Activated gamma-delta T cell (primary cell): ENCODE measurements at places on chromosomes 13 and 19.

DNA sequence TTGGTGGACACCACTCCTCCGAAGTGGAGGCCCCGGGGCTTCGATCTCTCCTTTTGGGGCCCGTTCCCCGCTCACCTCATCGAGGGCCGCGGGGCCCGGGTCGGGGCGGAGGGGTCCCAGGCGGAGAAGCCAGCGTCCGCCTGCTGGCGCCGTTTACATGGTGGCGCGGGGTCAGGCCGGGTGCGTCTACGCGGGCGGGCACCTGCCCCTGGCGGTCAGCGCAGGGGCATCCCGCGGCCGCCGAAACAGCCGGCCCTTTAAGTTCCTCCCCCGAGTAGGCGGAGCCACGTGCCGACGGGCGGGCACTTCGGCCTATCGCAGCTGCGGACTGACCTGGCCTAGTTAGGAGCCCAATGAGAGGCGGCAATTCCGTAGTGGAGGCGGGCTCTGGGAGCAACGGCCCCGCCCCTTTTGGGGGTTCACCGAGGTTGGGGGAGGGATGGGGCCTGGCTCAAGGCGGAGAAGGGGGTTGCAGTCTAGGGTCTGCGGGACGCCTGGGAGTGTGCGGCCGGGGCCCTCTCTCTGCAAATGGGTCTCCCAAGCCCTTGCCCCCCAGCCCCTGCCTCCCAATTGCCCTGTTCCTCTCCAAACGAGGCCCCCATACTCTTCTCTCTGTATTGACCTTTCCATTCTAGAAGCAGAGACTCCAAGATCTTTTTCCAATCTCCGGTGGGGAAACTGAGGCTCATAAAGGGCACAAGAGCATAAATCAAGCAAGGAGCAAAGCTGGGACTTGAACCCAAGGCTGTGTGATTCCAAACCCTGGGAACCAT, at the start of gene ABHD8:
ABHD8 (minus strand) TSS at position 259 of the 773 bp plus-strand sequence. CDS start 1,809 bp downstream, outside the sequence.
- peak; percentile 81 for DNase-seq

DNA sequence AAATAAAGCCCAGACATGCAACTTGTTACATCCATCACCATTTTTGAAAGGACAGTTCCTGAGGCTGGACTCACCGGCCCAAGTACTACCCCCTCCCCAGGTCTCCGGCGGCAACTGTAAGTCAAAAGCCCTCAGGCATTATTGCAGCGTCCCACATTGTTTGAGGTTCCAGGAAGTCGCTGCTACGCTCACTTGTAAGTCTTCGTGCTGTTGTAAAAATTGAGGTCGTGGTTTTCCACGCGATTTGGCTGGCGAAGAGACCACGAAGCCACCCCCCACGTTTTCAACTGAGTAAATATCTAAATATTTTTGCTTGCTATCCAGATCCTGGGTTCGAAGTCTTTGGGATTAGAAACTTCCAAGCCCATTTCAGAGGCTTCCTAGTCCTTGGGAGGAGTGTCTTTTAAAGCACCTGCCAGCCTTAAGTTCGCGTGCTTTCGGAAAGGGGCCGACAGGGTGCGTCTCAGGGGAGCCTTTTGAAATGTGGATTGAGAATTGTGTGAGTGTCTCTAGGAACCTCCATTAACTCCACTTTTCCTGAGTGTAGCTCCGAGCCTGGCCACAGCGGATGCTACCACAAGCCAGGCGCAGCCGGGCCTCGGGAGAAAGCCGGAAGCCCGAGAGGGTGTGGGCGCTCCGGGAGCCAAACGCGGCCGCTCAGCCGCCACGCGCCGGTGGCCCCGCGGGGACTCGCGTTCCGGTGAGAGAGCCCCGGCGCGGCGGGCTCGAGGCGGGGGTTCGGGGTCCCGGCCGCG, 434 bp upstream of the FNDC3A start:
- DNase-seq: no peak

DNA sequence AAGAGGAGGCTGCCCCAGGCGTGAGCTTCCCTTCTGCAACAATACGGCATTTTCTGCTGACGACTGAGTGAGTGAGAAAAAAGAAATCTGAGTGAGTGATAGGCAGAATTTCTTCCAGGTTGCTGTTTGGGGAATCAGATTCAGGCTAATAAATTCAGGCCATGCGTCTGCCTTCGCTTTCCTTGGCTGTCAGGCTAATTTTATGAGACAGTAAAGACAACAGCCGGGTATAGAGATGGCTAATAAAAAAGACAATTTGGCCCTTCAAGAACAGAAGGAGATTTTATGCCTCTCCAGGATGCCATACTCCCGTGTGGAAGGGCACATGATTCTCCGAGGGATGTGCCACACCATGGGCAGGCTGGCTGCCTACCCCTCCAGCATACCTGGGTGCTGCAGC, 145.9 kb upstream of the UBL3 start:
- DNase-seq: no peak

- no peak for DNase-seq
Measured at GRCh38 chr19:38486731-38487336, 53.3 kb downstream of the RYR1 start.

DNA sequence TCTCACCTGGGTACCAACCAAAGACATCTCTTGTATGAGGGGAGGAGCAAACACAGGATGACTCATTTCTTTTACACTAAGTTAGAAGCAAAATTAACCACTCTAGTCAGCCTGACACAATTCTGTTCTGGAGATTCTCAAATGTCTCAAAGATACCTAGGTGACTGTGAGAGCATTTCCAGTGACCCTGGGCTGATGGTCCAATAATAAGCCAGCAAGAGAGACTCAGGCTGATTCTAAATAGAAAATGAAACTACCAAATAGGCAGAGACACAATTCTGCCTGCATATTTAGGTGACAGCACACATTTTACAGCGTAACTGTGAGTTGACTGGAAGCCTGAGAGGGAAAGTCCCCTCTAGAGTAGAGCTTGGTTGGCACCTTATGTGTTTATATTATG, 16.3 kb downstream of the ZNF91 start:
- no peak for DNase-seq

DNA sequence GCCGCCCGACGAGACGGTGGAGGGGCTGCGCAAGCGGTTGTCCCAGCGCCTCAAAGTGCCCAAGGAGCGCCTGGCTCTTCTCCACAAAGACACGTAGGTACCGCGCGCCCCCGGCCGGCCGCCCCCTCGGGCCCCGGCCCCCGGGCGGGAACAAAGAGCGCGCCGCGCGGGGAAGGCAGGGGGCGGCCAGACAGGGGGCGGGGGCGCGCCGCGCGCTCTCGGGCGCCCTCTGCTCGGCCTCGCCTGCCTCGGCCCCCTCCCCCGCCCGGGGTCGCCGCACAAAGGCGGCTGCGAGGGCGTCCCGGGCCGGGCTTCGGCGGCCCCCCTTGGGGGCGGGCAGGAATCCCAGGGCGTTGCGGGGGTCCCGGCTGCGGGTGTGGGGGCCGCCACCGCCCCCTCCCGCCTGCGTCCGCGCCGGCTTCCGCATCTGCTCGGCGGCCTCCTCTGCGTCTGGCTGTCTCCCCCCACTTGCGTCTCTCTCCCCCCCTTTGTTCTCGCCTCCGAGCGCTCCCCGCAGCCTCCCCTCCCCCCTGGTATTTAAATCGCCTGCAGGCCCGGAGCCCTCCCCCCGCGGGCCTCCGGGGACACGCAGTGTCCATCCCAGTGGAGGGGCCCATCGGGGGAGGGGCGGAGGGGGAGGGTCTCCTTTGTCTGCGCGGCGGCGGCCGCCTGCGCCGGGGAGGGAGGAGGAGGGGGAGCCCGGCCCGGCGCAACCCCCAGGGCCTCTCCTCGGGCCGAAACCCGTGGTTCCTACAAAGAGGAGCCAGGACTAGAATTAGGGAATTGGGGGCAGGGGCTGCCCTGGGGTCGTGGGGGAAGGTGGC, 2.3 kb downstream of the MIDN start:
- peak; percentile 58 for DNase-seq

- no peak for DNase-seq
Measured at GRCh38 chr13:29543230-29544215, 52.0 kb downstream of the SLC7A1 start.

- DNase-seq: no peak
Measured at GRCh38 chr13:67372868-67373464, 142.8 kb upstream of the PCDH9 start.

- DNase-seq: no peak
Measured at GRCh38 chr19:13887517-13887916, 10.6 kb downstream of the NANOS3 start.

GRCh38 chr19:11612816-11613511, 15.7 kb downstream of the ZNF627 start:
- no peak for DNase-seq

DNA sequence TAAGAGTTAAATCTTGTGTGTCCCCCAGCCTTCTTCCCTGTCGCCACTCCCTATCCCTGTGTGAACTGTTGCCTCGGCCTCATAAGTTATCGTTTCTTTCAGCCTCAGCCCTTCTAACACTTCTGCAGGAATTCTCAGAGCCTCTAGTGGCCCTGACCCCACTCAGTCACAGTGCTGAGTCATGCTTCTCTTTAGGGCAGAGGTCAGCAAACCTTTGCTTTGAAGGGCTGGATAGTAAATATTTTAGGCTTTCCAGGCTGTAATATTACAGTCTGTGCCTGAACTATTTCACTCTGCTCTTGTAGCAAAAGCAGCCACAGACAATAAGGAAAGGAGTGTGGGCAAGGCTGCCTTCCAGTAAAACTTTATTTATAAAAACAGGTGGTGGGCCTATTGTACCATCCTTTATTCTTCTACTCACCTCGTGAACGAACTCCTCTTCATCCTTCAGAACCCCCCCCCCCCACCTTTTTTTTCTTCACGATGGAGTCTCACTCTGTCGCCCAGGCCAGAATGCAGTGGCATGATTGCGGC, 22.1 kb downstream of the MYO9B start:
- DNase-seq: no peak

DNA sequence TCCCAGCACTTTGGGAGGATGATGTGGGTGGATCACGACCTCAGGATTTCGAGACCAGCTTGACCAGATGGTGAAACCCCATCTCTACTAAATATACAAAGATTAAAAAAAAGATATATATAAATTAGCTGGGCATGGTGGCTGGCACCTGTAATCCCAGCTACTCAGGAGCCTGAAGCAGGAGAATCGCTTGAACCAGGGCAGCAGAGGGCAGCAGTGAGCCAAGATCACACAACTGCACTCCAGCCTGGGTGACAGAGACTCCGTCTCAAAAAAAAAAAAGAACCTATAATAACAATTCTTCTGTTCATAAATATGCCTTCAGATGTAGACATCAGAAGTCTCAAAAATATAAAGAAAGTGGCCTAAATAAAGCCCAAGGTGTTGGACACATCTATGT, 7.6 kb downstream of the ZNF737 start:
- DNase-seq: no peak

- no peak for DNase-seq
Measured at GRCh38 chr13:99636728-99637353, 135.6 kb downstream of the TM9SF2 start.

DNA sequence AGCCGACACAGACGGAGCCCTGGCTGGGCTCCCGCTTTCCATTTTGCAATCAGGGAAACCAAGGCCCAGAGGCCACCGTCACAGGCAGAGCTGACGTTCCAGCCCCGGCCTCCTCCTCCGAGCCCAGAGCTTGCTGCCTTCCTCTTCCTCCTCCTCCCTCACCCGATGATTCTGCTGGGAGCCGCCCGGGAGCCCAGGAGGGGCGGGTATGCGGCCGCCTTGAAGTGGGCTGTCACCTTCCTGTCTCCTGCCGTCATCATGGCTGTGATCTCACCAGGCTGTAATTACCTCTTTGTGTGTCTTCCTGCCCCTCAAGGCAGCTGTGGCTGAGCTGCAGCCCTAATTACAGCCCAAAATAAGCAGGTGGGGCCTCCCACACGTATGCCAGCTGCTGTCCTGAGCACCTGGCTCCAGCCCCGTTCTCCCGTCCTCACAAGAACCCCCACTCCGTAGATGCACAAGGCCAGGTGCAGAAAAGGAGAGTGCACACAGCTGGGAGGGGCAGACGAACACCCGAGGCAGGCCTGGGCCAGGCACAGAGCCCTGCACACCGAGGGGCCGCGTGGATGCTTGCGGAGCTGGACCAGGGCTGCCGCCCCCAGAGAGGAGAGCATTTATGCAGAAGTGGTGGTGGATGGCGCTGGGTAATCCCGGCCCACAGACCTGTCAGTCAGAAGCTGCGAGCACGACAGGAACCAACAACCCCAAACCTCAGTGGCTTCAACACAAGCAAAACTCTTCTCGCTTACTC, 4.0 kb downstream of the TPGS1 start:
- DNase-seq: peak; percentile 80

- no peak for DNase-seq
Measured at GRCh38 chr19:2332341-2333026, 4.0 kb downstream of the SPPL2B start.

- no peak for DNase-seq
Measured at GRCh38 chr13:49108196-49108595, 111.9 kb upstream of the MLNR start.

DNA sequence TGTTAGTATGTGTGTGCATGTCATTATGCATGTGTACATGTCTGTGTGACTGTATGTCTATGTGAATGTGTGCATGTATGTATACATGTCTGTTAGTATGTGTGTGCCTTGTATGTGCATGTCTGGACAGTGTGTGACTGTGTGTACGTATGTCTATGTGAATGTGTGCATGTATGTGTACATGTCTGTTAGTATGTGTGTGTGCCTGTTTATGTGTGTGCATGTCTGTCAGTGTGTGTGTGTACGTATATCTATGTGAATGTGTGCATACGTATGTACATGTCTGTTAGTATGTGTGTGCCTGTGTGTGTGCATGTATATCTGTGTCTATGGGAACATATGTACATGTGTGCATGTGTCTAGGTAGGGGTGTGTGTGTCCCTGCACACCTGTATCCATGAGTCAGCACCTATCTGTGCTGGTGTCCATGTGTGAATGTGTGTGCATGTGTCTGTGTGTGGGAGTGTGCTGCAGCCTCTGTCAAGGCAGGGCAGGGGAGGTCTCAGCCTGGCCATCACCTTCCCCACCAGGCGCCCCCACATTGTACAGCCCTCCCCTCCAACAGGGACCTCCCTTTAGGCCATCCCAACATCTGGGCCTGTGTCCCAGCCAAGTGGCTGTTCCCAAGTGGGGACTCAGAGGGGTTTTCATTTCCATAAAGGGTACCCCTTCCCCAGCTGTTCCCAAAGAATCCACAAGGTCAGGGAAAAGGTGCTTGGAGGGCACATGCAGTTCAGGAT, 4.4 kb downstream of the GAS6 start:
- DNase-seq: no peak
